ELR (cell line): ENCODE measurements at places on chromosomes 13 and 19.

DNA sequence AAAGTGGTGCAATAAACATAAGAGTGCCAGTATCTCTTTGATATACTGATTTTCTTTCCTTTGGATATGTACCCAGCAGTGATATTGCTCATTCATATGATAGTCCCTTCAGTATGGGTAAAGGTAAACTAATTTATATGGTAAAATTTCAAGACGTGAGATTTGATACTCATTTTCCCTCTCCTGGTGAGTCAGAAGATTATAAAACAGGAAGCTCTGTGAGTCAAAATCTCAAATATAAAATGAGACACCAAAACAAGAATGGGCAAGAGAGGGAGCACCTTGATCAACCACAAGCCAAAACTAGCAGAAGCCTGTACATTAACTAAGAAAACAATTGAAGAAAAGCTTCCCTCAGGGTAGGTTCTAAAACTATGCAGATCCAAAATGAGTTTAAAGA is 216.3 kb downstream of the SLITRK6 start:
- DNase-seq: peak; percentile 47

DNA sequence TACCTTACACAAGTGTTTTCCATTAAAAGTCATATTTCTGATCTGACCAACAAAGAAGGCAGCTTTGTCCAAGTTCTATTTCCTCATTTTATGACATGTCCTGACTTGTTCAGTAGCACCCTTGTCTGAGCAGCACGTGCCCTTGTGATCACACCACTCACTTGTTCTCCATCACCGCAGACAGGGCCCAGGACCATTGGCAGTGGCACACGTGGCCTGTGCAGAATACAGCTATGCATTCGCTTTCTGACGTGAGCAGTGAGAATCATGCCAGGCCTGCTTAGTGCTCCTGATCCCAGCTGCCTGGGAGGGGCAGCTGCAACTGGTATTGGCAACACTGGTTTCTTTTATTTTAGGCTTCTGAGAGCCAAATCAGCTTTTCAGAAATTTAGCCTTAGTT is 134.2 kb downstream of the FRY start:
- DNase-seq: no peak

GRCh38 chr19:384799-385169 is 24.2 kb downstream of the C2CD4C start:
- DNase-seq: no peak

- no peak for DNase-seq
Observed at GRCh38 chr13:44431150-44431549, 57.5 kb downstream of the SERP2 start.

DNA sequence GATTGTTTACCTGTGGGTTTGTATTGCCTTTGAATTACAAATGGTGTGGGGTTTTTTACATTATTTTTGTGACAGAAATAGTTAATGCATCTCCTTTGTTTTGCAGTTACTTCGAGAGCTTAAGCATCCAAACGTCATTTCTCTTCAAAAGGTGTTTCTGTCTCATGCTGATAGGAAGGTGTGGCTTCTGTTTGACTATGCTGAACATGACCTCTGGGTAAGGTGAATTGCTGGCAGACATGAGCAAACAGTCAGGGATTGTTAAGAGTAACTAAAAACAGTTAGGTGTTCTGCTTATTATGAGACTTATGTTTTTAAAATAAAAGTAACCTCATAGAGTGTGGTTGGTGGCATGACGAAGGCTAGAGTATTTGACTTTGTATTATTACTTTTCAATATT is 95.0 kb downstream of the CDK8 start:
- DNase-seq: no peak

- no peak for DNase-seq
Observed at GRCh38 chr13:65901723-65902122, 1328.4 kb downstream of the PCDH9 start.
